Stimulated activated CD8-positive, alpha-beta memory T cell treated with anti-CD3 and anti-CD28 coated beads, Interleukin-2, amount 100 ng/mL, for 48 hours (primary cell): ENCODE measurements at places on chromosomes 1 and 21.

DNA sequence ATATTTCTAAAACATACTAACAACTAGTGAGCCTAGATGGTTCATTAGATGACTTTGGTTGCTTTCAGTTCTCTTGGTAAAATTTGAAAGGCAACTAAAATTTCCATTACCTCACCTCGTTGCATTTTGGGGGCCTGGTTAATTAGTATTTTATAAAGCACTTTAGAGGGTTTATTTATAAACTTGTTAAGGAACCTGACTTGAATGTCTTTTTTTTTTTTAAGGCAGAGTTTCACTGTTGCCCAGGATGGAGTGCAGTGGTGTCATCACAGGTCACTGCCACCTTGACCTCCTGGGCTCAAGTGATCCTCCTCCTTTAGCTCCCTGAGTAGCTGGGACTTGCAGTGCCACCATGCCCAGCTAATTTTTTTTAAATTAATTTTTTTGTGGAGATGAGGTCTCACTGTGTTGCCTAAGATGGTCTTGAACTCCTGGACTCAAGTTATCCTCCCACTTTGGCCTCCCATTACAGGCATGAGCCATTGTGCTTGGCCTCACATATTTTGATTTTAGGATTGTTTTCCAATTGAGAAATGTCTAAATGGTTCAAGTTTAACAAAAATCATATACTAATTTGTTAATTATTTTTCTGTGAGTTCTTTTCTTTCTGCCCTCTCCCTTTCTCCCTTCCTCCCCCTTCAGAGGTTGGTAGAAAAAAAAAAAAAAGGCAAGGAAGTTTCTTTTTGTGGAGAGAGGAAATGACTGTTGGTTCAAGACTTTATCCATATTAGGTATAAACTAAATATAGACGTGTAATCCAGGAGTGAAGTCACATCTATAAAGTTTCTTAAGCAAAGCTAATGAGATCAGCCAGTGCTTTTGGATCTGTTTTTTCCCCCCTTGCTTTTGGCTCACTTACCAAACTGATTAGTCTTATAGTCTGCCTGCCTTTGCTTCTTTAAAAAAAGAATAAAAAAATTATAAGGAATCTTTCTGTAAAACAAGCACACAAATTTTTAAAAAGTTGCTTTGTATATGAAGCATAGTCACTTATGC lies 24.7 kb downstream of the CLIC4 start:
- no peak for DNase-seq

DNA sequence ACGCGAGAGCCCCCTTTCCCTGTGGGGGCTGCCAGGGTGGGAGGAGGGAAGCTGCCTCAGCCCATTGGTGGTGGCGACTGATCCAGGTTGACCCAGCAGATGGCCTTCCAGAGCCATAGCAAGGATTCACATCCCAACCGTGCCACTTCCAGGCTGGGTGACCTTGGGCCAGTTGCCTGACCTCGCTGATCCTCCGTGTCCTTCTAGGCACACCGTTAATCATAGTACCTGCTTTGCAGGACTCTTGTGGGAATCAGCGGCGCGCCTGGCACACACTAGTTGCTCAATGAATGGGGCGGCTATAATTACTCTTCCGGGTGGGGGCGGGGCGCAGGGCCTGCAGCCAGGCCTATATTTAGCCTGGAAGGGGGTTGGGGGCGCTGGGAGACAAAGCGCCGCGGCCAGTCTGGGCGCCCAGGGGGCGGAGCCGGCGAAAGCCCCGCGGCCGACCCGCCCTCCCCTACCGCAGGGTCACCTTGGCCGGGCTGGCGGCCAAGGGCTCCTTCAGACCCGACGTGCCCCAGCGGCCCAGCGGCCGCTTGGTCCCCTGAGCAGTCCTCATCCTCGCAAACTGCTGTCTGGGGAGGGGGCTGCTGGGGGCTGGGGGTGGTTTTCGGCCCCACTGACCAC lies 5.1 kb downstream of the HSPB7 start:
- peak; percentile 17 for DNase-seq

DNA sequence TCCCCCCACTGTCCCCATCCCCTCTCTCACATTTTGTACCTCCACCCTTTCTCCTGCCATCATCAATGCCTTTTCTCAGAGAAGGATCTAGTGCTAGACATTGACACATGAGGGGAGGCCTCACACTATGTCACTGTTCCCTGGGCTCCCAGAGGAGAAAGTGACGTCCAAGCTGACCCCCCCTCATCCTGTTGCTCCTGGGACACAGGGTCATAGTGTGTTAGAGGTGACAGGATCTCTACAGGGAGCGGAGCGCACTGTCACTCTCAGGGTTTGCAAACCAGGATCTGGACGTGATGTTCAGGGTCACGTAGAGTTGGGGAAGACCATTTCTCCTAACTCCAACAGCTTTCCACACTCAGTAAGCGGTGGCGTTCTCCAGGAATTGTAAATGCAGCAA lies 2.6 kb downstream of the NCMAP start:
- no peak for DNase-seq

DNA sequence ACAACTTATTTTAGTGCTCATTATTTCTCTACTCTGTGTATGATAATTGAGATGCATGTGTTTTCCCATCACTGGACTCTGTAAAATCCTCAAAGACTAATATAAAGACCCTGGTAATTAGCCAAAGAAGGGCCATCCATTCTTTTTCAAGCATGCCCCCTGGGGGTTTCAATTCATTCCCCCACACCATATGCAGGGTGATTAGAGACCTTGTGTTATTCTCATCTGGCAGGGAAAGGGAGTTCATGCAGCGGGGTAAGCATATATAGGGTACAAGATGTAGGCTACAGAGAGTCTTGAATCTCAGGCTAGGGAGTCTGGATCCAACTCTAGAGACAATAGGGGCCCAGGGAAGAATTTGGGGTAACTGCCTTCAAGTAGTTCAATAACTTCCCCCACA lies 166.5 kb downstream of the TNR start:
- DNase-seq, result no peak

DNA sequence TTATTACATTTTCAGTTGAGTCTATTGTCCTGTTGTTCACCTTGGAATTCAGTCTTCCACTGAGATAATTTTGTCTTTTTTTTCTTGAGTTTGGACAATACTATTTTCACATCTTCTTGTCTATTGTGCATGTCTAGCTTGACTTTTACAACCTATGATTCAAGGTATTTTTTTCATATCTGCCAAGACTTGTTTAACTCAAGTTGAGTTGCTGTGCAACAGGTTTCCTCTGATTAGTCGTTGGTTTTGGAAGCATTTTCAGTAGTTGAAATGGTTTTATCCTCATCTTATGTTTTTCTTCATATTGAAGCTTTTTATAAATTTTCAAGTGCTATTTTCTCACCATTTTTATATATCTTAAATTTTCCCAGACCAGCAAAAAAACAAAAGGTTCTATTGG lies 103.6 kb downstream of the SCMH1 start:
- no peak for DNase-seq

GRCh38 chr1:15341634-15342407 lies 67.9 kb upstream of the EFHD2 start:
- no peak for DNase-seq

DNA sequence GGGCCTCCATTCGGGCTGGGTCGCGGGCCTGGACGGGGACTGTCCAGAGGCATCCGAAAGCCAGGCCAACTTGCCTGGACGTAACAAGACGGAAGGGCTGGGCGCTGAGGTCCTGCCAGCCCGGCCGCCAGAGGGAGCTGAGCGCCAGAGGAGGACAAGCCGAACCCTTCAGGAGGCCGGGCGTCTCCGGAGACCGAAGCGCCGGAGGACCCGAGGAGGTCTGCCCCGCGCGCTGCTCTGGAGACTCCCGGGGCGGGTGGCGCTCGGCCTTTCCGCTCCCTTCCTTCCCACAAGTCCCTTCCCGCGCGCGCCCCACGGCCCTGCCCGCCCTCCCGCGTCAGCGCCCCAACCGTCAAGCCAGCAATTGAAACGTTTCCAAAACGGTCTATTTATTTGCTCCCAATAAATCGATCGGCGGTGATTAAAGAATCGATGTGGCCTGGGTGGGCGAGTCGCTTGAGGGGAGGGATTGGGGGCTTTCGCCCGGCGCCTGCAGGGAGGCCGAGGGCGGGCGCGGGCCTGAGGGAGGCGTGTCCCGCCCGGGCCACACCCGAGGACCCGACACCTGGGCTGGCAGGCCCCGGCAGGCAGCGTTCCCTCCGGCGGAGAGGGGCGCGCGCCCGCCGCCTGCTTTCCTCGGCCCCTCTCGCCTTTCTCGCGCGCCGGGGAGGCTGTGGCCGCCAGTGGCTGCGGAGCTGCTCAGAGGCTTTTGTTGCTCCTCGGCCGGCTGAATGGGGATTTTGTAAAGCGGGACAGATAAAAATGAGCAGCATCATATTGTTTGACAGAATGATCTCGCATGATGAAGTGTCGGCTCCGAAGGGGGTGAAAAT lies 5.2 kb upstream of the FOXD3 start:
- peak; percentile 51 for DNase-seq

- DNase-seq, result no peak
These were observed 15.6 kb upstream of the TTC4 start for GRCh38 chr1:54699936-54700525.

GRCh38 chr1:226645279-226645976 lies 93.7 kb downstream of the ITPKB start:
- no peak for DNase-seq

DNA sequence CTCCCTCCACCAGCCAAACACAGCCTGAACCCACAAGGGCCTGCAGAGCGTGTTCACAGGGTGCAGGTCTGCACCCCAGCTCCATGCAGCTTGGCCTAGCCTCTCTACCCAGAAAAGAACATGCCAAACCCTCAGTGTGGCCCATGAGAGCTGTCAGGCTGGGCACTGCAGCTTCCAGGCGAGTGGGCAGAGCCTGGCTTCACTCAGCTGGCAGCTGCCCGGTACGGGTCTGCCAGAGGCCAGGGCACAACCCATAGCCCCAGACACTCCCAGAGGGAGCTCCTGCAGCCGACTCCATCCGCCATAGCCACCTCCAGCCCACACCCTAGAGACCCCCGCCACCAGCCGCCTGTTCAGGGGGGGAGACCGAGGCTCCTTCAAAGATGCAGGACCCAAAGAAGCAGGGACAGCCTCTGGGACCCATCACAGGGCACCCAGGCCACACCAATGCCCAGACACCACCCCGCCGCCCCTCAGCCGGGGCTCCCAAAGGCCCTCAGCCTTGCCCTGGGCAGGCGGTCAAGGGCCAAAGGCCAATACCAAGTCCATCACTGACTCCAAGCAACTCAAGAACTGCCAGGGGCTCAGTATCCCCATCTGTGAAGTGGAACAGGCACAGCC lies 42.4 kb downstream of the MEGF6 start:
- DNase-seq, result no peak

DNA sequence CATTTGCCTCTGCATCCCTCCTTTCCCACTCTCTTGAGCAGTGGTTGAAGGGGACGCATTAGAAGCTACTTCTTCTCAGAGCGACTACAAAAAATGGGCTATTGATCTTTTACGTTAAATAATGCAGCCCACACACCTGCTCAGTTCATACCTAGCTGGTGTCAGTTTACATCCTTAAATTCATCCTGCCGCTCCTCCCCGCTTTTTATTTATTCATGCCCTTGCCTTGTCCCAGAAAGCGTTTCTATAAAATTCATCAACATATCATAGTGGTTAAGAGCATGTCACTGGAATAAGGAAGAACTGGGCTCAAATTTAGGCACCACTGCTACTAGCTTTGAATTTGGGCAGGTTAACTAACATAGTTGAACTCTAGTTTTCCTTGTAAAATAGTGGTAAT lies 66.0 kb upstream of the TINAGL1 start:
- no peak for DNase-seq

DNA sequence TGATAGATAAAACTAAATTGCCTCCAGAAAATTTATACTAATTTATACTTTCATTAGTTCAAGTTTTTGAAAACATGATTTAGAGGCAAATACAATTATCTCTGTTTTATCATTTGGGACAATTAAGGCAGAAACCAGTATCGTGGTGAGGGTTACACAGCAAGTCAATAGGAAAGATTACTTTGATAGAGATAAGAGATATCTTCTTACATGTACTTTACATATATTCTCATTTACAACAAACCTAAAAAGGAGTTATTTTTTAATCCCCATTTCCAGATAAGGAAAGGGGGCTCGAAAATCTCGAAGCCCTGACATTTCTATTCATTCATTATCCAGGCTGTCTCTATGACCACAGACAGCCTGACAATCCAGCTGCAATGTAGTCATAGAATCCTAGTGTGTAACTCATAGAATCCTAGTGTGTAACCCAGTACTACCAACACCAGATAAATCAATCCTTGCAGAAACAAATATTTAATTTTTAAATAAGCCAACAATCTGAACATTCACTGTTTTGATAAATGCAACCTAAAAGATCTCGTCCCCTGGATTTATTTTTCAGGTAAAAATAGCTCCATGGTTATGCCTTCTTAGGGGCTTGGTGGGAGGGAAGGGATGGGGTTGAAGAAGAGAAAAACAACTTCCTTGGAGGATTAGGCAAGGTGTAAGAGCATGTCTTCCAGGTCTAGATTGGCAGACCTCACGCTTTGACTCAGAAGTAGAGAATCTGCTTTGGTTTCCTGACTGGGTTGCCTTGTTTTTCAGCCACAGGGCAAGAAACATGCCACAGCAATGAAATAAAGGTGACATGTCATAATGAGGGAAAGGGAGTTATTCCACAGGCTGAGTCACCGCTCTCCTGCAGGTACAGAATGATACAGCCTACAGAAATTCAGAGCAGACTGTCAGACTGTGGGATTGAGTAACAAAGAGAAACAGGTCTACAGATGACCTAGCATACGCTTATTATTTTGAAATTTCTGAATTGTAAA lies 45.6 kb downstream of the IRF2BP2 start:
- DNase-seq, result no peak

GRCh38 chr1:170077926-170078325 lies 3.4 kb upstream of the KIFAP3 start:
- no peak for DNase-seq

- no peak for DNase-seq
These were observed 59.8 kb upstream of the PGD start for GRCh38 chr1:10339036-10339567.

DNA sequence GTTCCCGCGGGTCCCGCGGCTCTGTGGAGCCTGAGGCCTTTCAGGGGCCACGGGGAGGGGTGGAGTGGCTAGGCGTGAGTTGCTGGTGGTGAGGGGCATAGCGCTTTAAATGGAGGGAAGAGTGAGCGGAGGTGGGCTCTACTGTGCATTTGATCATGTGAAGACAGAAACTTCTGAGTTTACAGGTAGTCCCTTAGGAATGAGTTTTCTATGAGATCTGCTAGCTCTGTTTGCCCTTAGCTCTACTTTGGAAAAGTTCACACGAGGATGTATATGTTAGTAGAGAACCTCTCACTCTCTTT lies 593 bp downstream of the ST6GALNAC3 start:
- peak; percentile 4 for DNase-seq

GRCh38 chr1:212737559-212737958 lies 37.9 kb upstream of the BATF3 start:
- DNase-seq, result no peak

- no peak for DNase-seq
These were observed 156.0 kb downstream of the PDE4B start for GRCh38 chr1:65948609-65949229.

GRCh38 chr1:78229344-78229743 lies 183.6 kb downstream of the GIPC2 start:
- no peak for DNase-seq

- no peak for DNase-seq
These were observed 2.9 kb downstream of the ARF1 start for GRCh38 chr1:228085287-228085951.

- DNase-seq, result no peak
These were observed 36.2 kb upstream of the BTG2 start for GRCh38 chr1:203268901-203269653.
